ENCODE measurements at places on chromosomes 3 and 15.

DNA sequence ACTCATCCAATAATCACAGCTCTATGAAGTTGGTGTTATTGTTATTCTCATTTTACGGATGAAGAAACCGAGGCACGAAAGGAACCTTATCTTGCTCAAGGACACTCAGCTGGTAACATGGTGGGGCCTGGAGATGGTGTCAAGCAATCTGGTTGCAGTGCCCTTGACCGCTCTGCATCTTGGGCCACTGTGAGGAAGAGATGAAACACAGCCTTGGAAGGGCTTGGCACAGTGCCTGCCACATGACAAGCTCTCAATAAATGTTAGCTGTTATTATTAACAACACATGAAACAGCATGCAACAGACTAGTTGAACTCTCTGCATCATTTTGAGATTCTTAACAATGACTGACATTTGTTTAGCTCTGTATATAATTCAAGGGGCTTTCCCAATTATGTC, 10.1 kb upstream of the ITGA11 start:
- no peak for DNase-seq

- DNase-seq = no peak
These were observed 521.9 kb upstream of the PROK2 start for GRCh38 chr3:72306800-72307341.

- DNase-seq = no peak
These were observed 13.0 kb downstream of the SQOR start for GRCh38 chr15:45647828-45648227.

DNA sequence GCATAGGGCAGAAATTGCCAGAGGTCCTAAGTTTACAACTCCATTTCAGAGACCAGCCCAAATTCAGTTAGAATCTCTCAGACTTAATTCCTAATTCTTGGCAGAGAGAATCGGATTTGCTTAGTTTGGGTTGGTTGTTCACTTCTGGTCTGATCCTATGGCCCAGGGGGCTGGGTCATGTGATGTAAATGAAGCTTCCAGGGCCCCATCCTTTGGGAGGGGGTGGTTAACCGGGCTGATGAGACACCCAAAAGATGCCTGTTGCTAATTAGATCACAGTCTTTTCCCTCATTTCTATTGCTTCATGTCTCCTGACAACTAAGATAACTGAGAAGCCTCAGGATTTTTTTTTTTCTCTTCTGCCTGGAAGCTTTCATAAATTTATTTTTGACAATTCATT, 11.1 kb upstream of the ZNF620 start:
- DNase-seq = no peak

- no peak for DNase-seq
These were observed 115.2 kb upstream of the PDZRN3 start for GRCh38 chr3:73739791-73740453.

Measured in stimulated activated CD4-positive, alpha-beta T cell treated with anti-CD3 and anti-CD28 coated beads, Interleukin-15, amount 100 ng/mL, for 1 hour (primary cell).